ENCODE measurements at places on chromosomes 6 and 20. TPM values are rescaled to one million over a fixed set of nuclear protein-coding genes. Genes with fewer than 3 reads are reported as not detected.

DNA sequence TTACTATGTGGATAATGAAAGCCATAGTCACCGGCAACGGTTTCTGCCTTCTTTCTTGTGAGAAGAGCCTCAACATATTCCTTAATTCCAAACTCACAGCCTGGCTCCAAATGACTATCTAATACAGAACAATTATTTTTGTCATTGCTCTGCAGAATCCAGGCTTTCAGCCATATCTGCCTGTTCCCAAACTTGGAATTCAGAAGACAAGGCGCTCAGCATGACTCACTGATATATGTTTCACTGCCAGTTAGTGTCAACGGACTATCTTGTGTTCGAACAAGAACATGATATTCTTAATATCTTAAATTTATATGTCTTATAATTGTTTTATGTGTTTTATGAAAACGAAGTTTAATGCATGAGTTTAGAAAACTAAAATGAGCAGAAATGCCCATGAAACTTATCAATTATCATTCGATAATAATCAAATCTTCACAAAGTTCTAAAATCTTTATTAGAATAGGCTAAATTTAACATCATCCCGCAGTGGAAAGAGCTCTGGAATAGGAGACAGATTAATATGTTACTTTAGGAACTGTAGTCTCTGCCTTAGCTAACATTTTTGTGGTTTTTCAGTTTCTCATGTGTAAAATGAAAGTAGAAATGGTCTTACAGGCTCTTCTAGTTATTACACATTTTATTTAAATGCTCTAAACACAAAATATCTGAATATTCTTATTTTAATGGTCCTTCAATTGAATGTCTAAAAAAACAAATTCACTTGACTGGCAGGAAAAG is 669.3 kb upstream of the GJE1 start:
- peak; percentile 58 for DNase-seq
- H3K4me3 ChIP-seq: peak overlapping the region; percentile 18
- peak overlapping the region; percentile 15 for H3K27ac ChIP-seq
- H3K27me3 ChIP-seq: no peaks in the 10 kb centered on the region
- peaks cover 4% of the 10 kb centered on the region for H3K4me1 ChIP-seq

DNA sequence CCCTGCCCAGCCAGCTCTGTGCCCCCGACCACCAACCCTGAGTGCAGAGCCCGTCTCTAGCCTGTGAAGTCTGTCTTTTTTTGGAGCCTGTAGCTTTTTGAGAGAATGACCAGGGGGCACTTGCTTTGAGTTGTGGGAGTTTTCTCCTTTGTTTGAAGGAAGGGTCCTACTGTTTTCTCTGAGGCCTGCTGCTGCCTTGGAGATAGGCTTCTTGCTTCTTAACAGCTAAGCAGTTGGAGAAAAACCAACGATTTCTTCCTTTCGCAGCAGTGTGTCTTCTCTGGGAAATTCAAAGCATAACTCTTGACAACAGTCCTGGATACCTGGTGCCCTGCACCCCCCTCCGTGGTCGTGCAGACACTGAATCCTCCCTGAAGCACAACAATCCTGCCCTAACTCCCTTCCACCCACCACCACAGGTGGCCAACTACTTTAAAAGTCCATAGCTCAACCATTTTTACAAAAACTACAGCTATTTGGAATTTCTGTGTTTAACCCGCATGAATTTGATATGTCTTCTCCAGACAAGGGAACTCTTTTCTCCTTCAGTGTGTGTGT is 61.0 kb downstream of the FAM50B start:
- peaks cover 26% of the 10 kb centered on the region for H3K4me1 ChIP-seq
- no peak overlapping the region for H3K27ac ChIP-seq
- H3K27me3 ChIP-seq: no peaks in the 10 kb centered on the region
- H3K36me3 ChIP-seq: no peaks in the 10 kb centered on the region
- DNase-seq: no peak
- no peak overlapping the region for H3K4me3 ChIP-seq

- no peak overlapping the region for H3K4me3 ChIP-seq
- no peak for DNase-seq
- H3K36me3 ChIP-seq: no peaks in the 10 kb centered on the region
- H3K27ac ChIP-seq: no peak overlapping the region
Measured at GRCh38 chr20:59493926-59494325, 110.4 kb upstream of the PHACTR3 start.

Gene RNF182
- 14.1 TPM for polyA plus RNA-seq

Gene FAM83C
- polyA plus RNA-seq: not detected

DNA sequence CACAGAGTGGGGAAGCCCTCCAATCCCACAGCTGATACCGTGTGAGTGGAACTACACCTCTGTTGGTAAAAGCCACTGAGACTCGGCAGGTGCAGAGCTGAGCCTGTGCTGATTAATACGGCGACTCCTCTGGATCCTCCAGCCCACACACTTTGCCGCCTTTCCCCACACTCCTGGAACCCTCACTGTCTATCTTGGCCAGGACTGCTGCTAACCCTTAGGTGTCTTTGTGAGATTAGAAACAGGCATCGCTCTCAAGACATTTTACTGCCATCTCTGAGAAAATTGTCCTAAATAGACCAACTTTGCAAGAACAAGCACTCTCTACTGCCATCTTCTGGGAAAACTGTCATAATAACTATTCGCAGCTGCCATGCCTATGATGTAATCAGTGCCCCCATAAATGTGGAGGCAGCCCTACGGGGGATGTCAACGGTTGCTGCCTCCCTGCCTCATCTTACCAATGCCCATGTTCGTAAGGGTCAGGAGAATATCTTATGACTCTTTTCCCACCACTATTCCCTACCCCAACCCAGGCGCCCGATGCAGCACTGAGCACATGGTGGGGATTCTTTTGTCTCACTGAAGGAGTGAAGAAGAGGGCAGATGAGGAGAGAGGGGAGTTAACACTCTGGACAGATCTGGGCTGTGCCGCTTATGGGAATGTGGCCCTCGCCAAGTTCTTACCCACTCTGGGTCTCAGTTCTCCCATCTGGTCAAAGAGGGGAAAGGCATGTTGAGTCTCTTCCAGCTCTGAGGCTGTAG is 26.1 kb upstream of the KCNB1 start:
- H3K4me1 ChIP-seq: peaks cover 10% of the 10 kb centered on the region
- no peaks in the 10 kb centered on the region for H3K36me3 ChIP-seq
- no peak overlapping the region for H3K4me3 ChIP-seq
- peaks cover 11% of the 10 kb centered on the region for H3K27me3 ChIP-seq
- DNase-seq: peak; percentile 40

Gene TFAP2A
- 0.05 TPM for polyA plus RNA-seq

GRCh38 chr6:158414851-158415262 is 102.6 kb downstream of the TULP4 start:
- no peaks in the 10 kb centered on the region for H3K27me3 ChIP-seq
- no peak overlapping the region for H3K27ac ChIP-seq
- H3K36me3 ChIP-seq: no peaks in the 10 kb centered on the region

DNA sequence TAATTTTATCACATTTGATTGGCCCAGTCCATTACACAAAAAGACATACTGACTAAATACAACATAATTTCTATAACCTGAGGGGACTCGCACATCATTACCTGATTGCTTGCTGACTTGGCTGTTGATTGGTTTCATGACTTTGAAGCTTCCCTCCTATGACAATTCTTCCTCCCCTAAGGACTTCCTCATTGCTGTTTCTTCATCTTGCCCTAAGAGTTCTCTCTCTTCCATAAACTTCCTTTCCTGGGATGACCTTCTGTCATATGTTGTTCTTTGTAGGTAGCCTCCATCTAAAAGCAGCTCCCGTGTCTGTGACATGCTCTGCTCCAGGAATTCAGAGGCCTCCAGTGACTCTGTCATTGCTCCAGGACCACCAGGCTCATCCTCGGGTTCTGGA is 22.6 kb downstream of the RSPH3 start:
- H3K27me3 ChIP-seq: no peaks in the 10 kb centered on the region
- no peak overlapping the region for H3K27ac ChIP-seq
- H3K4me3 ChIP-seq: no peak overlapping the region
- H3K36me3 ChIP-seq: no peaks in the 10 kb centered on the region
- no peak for DNase-seq
- no peaks in the 10 kb centered on the region for H3K4me1 ChIP-seq

Gene C6orf47
- 6.6 TPM for polyA plus RNA-seq

GRCh38 chr6:107578642-107579341 is 88.9 kb downstream of the SOBP start:
- no peak overlapping the region for H3K4me3 ChIP-seq
- no peaks in the 10 kb centered on the region for H3K27me3 ChIP-seq
- H3K4me1 ChIP-seq: peaks cover 6% of the 10 kb centered on the region
- no peak overlapping the region for H3K27ac ChIP-seq
- DNase-seq: no peak

- H3K36me3 ChIP-seq: no peaks in the 10 kb centered on the region
- H3K4me3 ChIP-seq: no peak overlapping the region
- peak overlapping the region; percentile 32 for H3K27ac ChIP-seq
Measured at GRCh38 chr6:169292338-169293124, 38.9 kb upstream of the THBS2 start.

Gene ZC3H12D
- 0.01 TPM for polyA plus RNA-seq

DNA sequence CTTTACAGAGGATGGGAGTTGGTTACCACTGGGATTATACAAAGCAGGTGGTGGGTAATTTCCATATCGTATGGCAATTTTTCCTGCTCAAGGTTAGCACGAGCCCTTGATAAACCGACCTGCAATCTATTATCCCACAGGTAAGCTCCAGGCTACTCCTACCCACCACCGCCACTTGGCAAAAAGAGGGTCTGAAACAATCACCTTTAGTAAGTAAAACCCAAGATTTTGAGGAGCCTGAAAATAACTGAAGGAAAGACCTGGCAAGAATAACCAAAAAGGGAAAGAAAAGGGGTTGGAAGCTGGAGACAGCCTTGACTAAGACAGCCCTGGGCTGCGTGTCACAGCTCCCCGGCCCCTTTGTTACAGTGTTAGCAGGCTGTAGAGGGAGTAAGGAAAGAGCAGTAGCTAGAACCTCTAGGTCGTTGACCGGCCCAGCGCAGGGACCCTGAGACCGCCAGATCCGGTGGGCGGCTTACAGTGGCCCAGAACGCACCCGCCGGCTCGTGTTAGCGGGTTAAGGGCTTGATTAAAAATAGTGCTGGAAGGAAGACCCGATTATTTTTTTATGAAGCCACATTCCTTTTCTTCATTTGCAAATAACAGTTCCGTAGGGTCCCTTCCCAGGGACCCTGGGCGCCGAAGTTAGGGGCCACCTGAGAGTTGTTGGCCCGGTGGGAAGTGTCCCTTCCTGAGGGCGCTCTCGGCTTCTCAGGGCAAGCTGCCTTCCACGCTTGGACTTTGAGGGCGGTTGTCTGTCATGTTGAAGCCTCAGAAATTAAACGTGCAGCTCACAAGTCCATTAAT is 30.5 kb downstream of the TFAP2B start:
- H3K27ac ChIP-seq: no peak overlapping the region
- no peaks in the 10 kb centered on the region for H3K27me3 ChIP-seq
- no peak for DNase-seq
- H3K4me3 ChIP-seq: no peak overlapping the region

GRCh38 chr20:37725165-37725564 is 31.3 kb downstream of the CTNNBL1 start:
- no peaks in the 10 kb centered on the region for H3K36me3 ChIP-seq
- H3K4me3 ChIP-seq: no peak overlapping the region
- DNase-seq: no peak
- H3K27me3 ChIP-seq: no peaks in the 10 kb centered on the region
- no peaks in the 10 kb centered on the region for H3K4me1 ChIP-seq
- H3K27ac ChIP-seq: no peak overlapping the region
